Osteoblast (primary cell): ENCODE measurements at places on chromosomes 16 and 17. TPM values are rescaled to one million over a fixed set of nuclear protein-coding genes. Genes with fewer than 3 reads are reported as not detected.

- H3K36me3 ChIP-seq, result no peaks in the 10 kb centered on the region
- no peak overlapping the region for H3K27ac ChIP-seq
- no peaks in the 10 kb centered on the region for H3K27me3 ChIP-seq
- no peak overlapping the region for H3K4me3 ChIP-seq
- peak; percentile 80 for DNase-seq
These were observed 113.5 kb upstream of the MED13 start for GRCh38 chr17:62178579-62178978.

DNA sequence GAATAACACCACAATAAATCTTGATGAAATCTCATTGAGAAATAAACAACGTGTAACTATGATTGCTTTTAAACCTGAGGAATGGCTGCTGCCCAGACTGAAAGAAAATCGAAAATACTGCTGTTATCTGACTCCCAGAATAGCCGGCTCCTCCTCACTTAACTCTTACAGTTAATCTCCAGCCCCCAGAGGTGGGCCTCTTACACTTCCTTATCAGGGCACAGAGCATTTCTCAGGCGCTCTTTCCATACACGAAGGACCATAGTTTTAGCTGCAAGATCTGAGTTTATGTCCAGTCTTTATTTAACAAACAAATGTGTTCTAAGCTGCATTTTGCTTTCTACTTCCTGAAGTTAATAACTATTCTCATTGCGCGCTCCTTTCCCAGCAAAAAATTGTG lies 206.9 kb downstream of the MAP2K4 start:
- H3K27ac ChIP-seq, result no peak overlapping the region
- H3K4me3 ChIP-seq, result no peak overlapping the region
- H3K4me1 ChIP-seq, result no peaks in the 10 kb centered on the region

- no peak for DNase-seq
- no peaks in the 10 kb centered on the region for H3K36me3 ChIP-seq
- no peak overlapping the region for H3K27ac ChIP-seq
- H3K4me1 ChIP-seq, result no peaks in the 10 kb centered on the region
- H3K27me3 ChIP-seq, result no peaks in the 10 kb centered on the region
These were observed 96.3 kb upstream of the RCVRN start for GRCh38 chr17:10001306-10001873.

DNA sequence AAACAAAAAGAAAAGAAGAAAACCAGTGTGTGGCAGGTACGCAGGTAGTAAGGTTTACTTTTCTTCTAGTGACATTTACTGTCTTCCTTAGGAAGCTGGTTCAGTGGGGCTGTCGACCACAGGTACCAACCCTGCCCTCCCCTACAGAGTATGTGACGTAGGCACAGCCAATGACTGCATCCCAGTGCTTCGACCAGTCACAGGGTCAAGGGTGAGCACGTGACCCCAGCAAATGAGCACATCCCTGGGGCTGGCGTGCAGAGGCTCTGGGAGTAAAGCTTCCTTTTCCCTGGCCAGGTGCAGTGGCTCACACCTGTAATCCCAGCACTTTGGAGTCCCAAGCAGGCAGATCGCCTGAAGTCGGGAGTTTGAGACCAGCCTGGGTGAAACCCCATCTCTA lies 38.9 kb upstream of the PLCG2 start:
- H3K27me3 ChIP-seq, result no peaks in the 10 kb centered on the region
- H3K4me1 ChIP-seq, result peaks cover 2% of the 10 kb centered on the region
- no peak overlapping the region for H3K4me3 ChIP-seq
- no peaks in the 10 kb centered on the region for H3K36me3 ChIP-seq
- DNase-seq, result no peak
- H3K27ac ChIP-seq, result no peak overlapping the region

DNA sequence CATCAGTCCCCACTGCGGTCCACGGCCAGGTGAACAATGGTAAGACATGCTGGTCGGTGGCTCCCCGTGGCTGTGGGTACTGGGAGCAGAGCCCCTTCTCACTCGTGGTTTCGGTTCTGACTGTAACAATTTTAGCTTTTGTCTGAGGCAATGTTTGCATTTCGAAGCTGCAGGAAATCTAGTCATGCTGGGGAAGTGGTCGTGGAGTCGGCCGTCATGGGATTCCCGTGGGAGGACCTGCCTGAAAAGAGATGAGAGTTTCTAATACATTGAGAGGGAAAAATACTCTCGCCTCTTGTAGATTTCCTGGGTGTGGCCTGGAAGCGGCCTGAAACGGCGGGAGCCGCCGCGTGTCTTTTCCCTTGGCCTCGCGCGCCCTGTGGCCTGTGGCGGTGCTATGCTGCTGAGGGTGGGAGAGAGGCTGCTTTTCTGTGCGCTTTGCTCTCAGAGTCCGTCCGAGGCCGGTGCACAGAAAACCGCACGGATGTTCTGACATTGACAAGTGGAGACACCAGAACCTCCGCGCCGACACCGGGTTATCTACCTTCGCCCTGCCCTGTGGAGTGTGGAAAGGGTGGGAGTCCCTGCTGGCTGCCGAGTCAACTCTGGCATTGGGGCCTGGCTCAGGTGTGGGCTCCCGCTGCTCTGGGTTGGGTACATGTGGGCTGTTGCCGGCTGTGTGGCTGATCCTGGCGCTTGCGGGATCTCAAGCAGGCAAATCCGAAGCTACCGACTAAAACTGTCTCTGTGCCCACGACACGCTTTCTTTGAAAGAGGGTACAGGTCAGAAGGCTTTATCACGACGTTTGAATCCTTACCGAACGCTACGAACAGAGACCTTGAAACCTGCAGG lies 60.8 kb downstream of the WDR45B start:
- no peaks in the 10 kb centered on the region for H3K27me3 ChIP-seq
- no peak overlapping the region for H3K4me3 ChIP-seq
- H3K4me1 ChIP-seq, result peaks cover 3% of the 10 kb centered on the region
- H3K36me3 ChIP-seq, result peaks cover 48% of the 10 kb centered on the region
- peak; percentile 85 for DNase-seq

GRCh38 chr16:14553447-14553846 lies 76.6 kb downstream of the PARN start:
- no peak overlapping the region for H3K27ac ChIP-seq
- H3K4me1 ChIP-seq, result no peaks in the 10 kb centered on the region
- DNase-seq, result no peak
- H3K27me3 ChIP-seq, result no peaks in the 10 kb centered on the region
- no peak overlapping the region for H3K4me3 ChIP-seq

- no peak overlapping the region for H3K4me3 ChIP-seq
- H3K4me1 ChIP-seq, result no peaks in the 10 kb centered on the region
- H3K27me3 ChIP-seq, result no peaks in the 10 kb centered on the region
These were observed 215.1 kb downstream of the TMEM114 start for GRCh38 chr16:8375232-8375587.

GRCh38 chr17:52128721-52129120 lies 29.8 kb downstream of the CA10 start:
- H3K27me3 ChIP-seq, result no peaks in the 10 kb centered on the region
- no peak overlapping the region for H3K4me3 ChIP-seq
- H3K27ac ChIP-seq, result no peak overlapping the region
- H3K36me3 ChIP-seq, result no peaks in the 10 kb centered on the region
- no peak for DNase-seq

Gene CD300LB
- total RNA-seq, result not detected in 2 replicates

DNA sequence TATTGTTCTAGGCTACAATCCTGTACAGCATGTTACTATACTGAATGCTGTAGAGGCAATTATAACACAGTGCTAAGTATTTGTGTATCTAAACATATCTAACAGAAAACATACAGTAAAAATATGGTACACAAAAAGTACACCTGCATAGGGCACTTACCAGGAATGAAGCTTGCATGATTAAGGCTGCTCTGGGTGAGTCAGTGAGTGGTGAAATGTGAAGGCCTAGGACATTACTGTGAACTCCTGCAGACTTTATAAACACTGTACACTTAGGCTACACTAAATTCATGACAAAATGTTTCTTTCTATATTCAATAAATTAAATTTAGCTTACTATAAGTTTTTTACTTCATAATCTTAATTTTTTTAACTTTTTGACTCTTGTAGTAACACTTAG lies 37.1 kb downstream of the AMFR start:
- H3K4me1 ChIP-seq, result peaks cover 21% of the 10 kb centered on the region
- no peak overlapping the region for H3K4me3 ChIP-seq
- H3K27me3 ChIP-seq, result no peaks in the 10 kb centered on the region
- no peak for DNase-seq
- peak overlapping the region; percentile 15 for H3K27ac ChIP-seq

DNA sequence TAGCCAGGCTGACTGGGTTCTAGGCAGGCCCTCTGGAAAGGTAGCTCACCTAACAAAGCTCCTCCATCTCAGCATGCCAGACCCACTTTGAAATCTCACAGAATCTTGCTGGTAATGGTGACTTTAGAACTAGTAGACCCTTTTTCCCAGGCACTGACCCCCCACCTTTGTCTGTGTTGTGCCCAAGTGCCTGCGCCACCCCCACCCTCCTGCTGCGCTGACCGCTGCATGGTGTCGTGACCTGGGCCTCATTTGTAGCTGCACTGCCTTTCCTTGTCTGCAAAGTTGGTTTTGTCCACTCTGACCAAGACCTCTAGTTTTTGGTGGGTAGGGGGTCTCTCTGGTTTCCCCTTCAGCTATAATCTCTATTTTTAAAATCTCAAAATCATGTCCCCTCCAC lies 6.8 kb downstream of the ATXN1L start:
- H3K27me3 ChIP-seq, result no peaks in the 10 kb centered on the region
- no peak for DNase-seq
- peaks cover under 1% of the 10 kb centered on the region for H3K4me1 ChIP-seq
- H3K4me3 ChIP-seq, result no peak overlapping the region
- peaks cover 64% of the 10 kb centered on the region for H3K36me3 ChIP-seq

DNA sequence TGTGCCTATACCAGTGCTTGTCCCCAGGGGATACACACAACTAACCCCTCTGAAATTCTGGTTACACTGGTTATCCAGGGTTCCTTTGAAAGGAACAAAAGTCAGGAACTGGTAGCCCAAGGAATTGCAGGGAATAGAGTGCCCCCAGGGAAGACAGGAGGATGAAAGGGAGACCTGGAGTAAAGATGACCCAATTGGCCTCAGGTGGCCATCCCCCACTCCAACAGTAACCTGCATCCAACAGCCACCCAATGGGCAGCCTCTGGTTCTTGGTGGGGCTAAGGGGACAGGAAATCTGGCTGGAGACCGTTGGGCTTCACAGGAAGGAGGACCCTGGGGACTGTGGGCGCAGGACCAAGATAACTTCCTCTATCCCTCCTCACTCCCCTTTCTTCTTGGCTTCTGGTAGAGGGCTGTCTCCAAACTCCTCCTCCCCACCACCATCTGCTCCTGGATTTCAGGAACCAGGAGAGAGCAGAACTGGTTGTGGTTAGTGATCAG lies 826 bp upstream of the MPO start:
- H3K4me1 ChIP-seq, result no peaks in the 10 kb centered on the region
- no peak overlapping the region for H3K4me3 ChIP-seq
- DNase-seq, result peak; percentile 86
- peaks cover 7% of the 10 kb centered on the region for H3K27me3 ChIP-seq

DNA sequence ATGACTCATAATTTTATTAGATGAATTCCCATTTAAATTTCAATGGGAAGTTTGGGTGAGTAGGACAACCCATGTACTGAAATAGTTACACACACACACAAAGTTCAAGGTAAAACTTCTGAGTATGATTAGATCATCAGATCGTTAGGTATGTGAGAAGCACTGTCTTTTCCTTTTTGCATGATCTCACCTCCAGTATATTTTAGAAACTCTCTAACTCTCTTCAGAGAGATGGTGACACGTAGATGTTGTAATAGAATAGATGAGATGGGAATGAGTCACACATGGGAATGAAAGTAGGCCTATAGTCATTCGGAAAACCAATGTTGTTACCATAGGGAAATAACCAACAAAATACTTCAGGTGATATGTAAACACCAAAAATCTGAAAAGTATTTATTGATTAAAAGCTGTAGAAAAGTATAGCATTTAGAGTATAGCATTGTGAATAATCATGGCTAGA lies 22.2 kb downstream of the KRT23 start:
- no peaks in the 10 kb centered on the region for H3K36me3 ChIP-seq
- H3K4me3 ChIP-seq, result no peak overlapping the region
- peaks cover 37% of the 10 kb centered on the region for H3K4me1 ChIP-seq
- H3K27me3 ChIP-seq, result no peaks in the 10 kb centered on the region

Gene SMTNL2
- not detected in 2 replicates for total RNA-seq

Gene PRSS53
- 2.7 and 2.9 TPM in 2 replicates for total RNA-seq

Gene TELO2
- 12.4 and 18.1 TPM in 2 replicates for total RNA-seq

GRCh38 chr17:65523853-65524664 lies 37.4 kb downstream of the AXIN2 start:
- H3K27me3 ChIP-seq, result no peaks in the 10 kb centered on the region
- DNase-seq, result no peak
- no peaks in the 10 kb centered on the region for H3K4me1 ChIP-seq
- H3K4me3 ChIP-seq, result no peak overlapping the region
- H3K36me3 ChIP-seq, result no peaks in the 10 kb centered on the region

Gene C17orf67
- total RNA-seq, result 0.36 and 0.88 TPM in 2 replicates

DNA sequence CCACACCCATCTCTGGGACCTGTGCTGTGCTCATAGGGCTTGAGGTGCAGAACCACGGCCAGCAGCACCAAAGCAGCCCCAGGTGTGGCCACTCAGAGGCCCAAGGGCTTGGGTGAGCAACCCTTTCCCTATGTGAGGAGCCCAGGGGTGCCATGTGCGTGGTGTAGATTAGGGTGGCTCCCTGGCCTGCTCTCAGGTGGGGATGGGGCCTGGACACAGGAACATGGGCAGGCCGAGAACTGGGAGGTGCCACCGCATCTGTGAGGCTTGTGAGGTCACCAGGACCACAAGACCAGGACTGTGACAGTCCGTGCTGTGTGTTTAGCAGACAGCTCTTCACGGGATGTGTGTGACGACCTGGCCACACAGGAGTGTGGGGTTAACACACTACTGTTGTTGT lies 103.5 kb upstream of the ZNF750 start:
- no peak overlapping the region for H3K4me3 ChIP-seq
- H3K36me3 ChIP-seq, result peaks cover 19% of the 10 kb centered on the region
- H3K27ac ChIP-seq, result no peak overlapping the region
- no peaks in the 10 kb centered on the region for H3K4me1 ChIP-seq
- no peaks in the 10 kb centered on the region for H3K27me3 ChIP-seq

Gene ZG16
- not detected in 2 replicates for total RNA-seq

DNA sequence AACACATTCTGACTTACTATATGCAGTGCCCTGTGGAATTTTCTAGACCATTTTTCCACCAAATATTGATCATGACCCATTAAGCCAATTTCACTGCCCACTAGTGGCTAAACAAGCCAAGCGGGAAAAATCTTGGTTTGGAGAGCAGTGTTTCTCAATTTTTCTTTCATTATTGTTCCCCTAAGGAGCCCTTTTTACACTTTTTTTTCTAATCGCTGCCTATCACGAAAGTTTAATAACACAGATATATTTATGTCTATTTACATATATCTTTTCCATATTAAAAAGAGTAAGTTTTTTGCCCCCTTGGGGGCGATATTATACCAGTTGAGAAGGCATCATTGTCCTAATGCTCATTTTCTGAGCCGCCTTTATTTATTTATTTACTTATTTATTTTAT lies 10.8 kb upstream of the TLCD3B start:
- no peak overlapping the region for H3K27ac ChIP-seq
- H3K4me3 ChIP-seq, result no peak overlapping the region
- no peaks in the 10 kb centered on the region for H3K4me1 ChIP-seq
- DNase-seq, result peak; percentile 59

- H3K4me1 ChIP-seq, result no peaks in the 10 kb centered on the region
- no peak for DNase-seq
- H3K4me3 ChIP-seq, result no peak overlapping the region
- H3K27me3 ChIP-seq, result no peaks in the 10 kb centered on the region
- H3K36me3 ChIP-seq, result no peaks in the 10 kb centered on the region
- no peak overlapping the region for H3K27ac ChIP-seq
These were observed 73.4 kb upstream of the GPR139 start for GRCh38 chr16:20147091-20147490.

- DNase-seq, result peak; percentile 91
- peak overlapping the region; percentile 32 for H3K27ac ChIP-seq
- H3K4me1 ChIP-seq, result peaks cover 27% of the 10 kb centered on the region
- H3K36me3 ChIP-seq, result no peaks in the 10 kb centered on the region
- H3K27me3 ChIP-seq, result no peaks in the 10 kb centered on the region
- H3K4me3 ChIP-seq, result peak overlapping the region; percentile 90
These were observed 415 bp upstream of the FLOT2 start for GRCh38 chr17:28897769-28898526.

Gene XAF1
- total RNA-seq, result 36.2 and 48.5 TPM in 2 replicates
